ENCODE measurements at places on chromosomes 2 and 18. TPM values are rescaled to one million over a fixed set of nuclear protein-coding genes. Genes with fewer than 3 reads are reported as not detected.
A peak's percentile ranks its signal among the peaks of the same experiment; 100 is the strongest.

PARD6G gene
- total RNA-seq = 10.9 TPM

IL36G gene
- not detected for total RNA-seq

HTR2B gene
- total RNA-seq = 12.1 TPM

MRPL30 gene
- 21.6 TPM for total RNA-seq

UGT1A4 gene
- total RNA-seq = not detected

DNA sequence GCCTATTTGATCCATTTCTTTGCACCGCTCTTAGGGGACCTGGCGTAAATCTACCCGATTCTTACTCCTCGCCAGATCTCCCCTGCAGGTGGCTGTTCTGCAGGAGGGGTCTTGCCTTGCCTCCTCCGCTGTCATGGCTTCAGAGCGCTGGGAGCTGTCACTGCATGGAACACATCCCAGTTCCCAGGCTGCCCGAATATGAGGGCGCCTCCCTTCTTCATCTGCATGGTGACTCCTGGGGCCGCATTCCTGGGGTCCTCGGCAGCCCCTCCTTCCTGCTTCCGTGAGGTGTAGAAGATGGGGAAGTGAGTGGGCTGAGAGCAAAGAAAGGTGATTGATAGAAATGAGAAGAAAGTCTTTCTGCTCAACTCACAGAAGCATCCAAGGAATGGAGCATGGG is 27.3 kb upstream of the COPS8 start:
- DNase-seq = no peak
- H3K27me3 ChIP-seq = no peaks in the 10 kb centered on the region
- peaks cover 9% of the 10 kb centered on the region for H3K4me1 ChIP-seq
- no peak overlapping the region for H3K4me3 ChIP-seq

DNA sequence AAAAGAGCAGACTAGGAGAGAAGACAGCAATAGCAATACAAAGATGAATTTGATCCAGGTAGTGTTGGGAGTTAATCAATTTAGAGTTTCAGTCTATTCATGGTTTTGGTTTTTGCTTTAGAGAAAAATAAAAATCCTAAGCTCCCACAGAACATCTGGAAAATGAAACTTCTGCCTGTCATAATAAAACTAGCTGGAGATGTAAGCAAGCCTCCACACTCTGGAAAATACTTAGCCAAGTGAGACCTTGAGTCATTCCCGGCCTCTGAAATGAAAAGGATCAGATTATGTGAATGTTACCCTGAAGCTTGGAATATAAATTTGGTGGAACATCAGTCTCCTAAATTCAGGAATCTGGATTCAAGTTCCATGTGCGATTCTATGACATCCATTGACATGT is 485.6 kb upstream of the SPRED2 start:
- no peak overlapping the region for H3K27ac ChIP-seq
- H3K36me3 ChIP-seq = no peaks in the 10 kb centered on the region
- H3K4me1 ChIP-seq = no peaks in the 10 kb centered on the region
- DNase-seq = no peak
- no peak overlapping the region for H3K4me3 ChIP-seq
- no peaks in the 10 kb centered on the region for H3K27me3 ChIP-seq

- H3K36me3 ChIP-seq = peaks cover 72% of the 10 kb centered on the region
- peaks cover 39% of the 10 kb centered on the region for H3K4me1 ChIP-seq
- peak overlapping the region; percentile 52 for H3K27ac ChIP-seq
Measured at GRCh38 chr2:86072271-86072858, 33.3 kb downstream of the POLR1A start.

- H3K4me1 ChIP-seq = no peaks in the 10 kb centered on the region
- H3K36me3 ChIP-seq = no peaks in the 10 kb centered on the region
- H3K27ac ChIP-seq = no peak overlapping the region
- DNase-seq = no peak
- no peak overlapping the region for H3K4me3 ChIP-seq
Measured at GRCh38 chr2:60492548-60492947, 60.9 kb downstream of the BCL11A start.

DNA sequence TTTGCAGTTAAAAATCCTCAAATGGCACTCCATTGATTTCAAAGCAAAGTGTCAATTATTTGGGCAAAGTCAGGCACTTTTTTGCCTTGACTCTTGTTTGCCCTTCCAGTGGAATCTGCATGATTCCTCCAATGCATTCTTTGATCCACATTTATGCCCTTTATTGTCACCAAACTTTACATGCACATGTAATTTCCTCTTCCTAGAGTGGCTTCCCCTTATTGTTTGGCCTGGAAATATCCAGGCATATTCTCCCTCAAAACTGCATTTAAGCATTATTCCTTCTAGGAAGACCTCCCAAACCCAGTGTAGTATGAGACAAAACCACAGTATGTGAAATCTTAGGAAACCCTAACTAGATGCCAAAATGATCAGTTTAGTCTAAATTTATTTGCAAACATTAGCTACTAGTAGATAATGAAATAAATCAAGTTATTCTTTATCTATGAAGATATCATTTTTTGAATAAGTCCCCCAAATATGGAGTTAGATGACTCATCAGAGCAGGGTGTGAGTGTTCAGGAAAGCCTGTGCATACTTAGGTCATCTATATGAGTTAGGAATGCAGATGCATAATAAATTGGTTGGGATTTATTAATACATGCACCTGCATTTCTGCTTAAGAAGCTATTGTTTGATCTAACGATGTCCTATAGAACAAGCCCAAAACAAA is 433.3 kb upstream of the TCF4 start:
- no peaks in the 10 kb centered on the region for H3K27me3 ChIP-seq
- no peak for DNase-seq
- H3K36me3 ChIP-seq = no peaks in the 10 kb centered on the region
- H3K27ac ChIP-seq = no peak overlapping the region
- no peaks in the 10 kb centered on the region for H3K4me1 ChIP-seq

DNA sequence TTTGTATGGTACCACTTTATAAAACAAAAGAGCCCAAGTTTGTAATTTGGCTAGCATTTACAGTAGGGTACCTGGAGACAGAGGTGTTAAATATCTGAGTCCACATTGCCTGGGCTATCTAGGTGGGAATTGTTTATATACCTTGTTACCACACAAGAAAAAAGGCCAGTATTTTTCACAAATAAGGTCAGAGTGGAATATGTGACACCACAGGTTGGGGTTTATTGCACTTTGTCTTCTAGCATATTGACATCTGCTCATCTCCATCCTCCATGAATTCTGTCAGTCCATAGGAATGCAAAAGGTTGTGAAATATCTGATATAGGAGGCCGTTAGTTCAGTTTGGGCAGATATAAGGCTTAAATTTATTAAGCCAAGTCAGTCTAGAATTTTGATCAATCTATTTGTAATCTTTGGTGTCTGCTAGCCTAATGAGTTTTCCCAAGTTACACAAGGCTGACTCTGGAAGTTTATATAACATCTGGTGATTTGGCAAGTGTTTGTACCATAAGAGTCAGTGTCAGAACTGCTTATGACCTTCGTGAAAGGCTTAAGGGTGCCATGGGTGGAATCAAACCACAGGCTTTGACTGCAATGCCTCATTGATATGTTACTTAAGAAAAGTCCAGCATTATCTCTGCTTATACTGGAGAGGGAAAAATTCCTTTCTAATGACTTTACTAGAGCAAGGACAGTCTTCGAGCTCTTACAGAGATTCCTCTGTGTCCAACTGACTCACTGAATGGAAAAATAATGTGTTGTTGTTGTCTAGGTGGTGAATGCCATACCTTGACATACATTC is 11.3 kb upstream of the DPP4 start:
- H3K4me3 ChIP-seq = no peak overlapping the region
- H3K27me3 ChIP-seq = no peaks in the 10 kb centered on the region
- H3K36me3 ChIP-seq = no peaks in the 10 kb centered on the region
- DNase-seq = no peak
- no peaks in the 10 kb centered on the region for H3K4me1 ChIP-seq
- H3K27ac ChIP-seq = no peak overlapping the region

GRCh38 chr2:224922142-224922727 is 120.0 kb downstream of the DOCK10 start:
- H3K4me1 ChIP-seq = peaks cover 6% of the 10 kb centered on the region
- H3K27ac ChIP-seq = no peak overlapping the region
- DNase-seq = no peak
- no peaks in the 10 kb centered on the region for H3K36me3 ChIP-seq
- no peaks in the 10 kb centered on the region for H3K27me3 ChIP-seq
- no peak overlapping the region for H3K4me3 ChIP-seq

- no peaks in the 10 kb centered on the region for H3K27me3 ChIP-seq
- H3K27ac ChIP-seq = no peak overlapping the region
- no peak overlapping the region for H3K4me3 ChIP-seq
- no peaks in the 10 kb centered on the region for H3K36me3 ChIP-seq
Measured at GRCh38 chr2:22020091-22020742, 896.4 kb downstream of the TDRD15 start.

DNA sequence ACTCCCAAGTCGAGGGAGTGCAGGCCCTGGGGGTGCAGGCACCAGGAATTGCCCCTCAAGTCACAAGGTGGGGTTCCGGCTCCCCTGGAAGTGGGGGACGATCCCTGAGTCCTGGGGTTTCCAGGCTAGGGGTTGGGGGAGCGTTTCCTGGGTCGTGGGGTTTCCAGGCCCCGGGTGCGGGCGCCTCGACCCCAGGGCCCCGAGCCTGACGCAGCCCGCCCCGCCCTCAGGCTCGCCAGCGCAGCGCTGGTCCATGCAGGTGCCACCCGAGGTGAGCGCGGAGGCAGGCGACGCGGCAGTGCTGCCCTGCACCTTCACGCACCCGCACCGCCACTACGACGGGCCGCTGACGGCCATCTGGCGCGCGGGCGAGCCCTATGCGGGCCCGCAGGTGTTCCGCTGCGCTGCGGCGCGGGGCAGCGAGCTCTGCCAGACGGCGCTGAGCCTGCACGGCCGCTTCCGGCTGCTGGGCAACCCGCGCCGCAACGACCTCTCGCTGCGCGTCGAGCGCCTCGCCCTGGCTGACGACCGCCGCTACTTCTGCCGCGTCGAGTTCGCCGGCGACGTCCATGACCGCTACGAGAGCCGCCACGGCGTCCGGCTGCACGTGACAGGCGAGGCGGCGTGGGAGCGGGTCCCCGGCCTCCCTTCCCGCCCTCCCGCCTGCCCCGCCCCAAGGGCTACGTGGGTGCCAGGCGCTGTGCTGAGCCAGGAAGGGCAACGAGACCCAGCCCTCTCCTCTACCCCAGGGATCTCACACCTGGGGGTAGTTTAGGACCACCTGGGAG is 12.0 kb downstream of the SIGLEC15 start:
- H3K27me3 ChIP-seq = peaks cover 23% of the 10 kb centered on the region
- H3K36me3 ChIP-seq = no peaks in the 10 kb centered on the region
- H3K27ac ChIP-seq = no peak overlapping the region
- H3K4me3 ChIP-seq = peak overlapping the region; percentile 52

- H3K27ac ChIP-seq = no peak overlapping the region
- H3K27me3 ChIP-seq = no peaks in the 10 kb centered on the region
- peaks cover 11% of the 10 kb centered on the region for H3K4me1 ChIP-seq
- H3K4me3 ChIP-seq = no peak overlapping the region
- no peaks in the 10 kb centered on the region for H3K36me3 ChIP-seq
- no peak for DNase-seq
Measured at GRCh38 chr2:171260471-171261424, 100.1 kb upstream of the TLK1 start.

GRCh38 chr2:25324905-25325592 is 16.7 kb downstream of the DNMT3A start:
- H3K4me3 ChIP-seq = no peak overlapping the region
- H3K36me3 ChIP-seq = peaks cover 11% of the 10 kb centered on the region
- H3K27me3 ChIP-seq = no peaks in the 10 kb centered on the region
- H3K4me1 ChIP-seq = peaks cover 69% of the 10 kb centered on the region

- H3K27me3 ChIP-seq = no peaks in the 10 kb centered on the region
- H3K27ac ChIP-seq = no peak overlapping the region
- H3K4me1 ChIP-seq = peaks cover 33% of the 10 kb centered on the region
- no peaks in the 10 kb centered on the region for H3K36me3 ChIP-seq
- no peak overlapping the region for H3K4me3 ChIP-seq
Measured at GRCh38 chr2:164882276-164882675, 40.7 kb upstream of the COBLL1 start.

- no peaks in the 10 kb centered on the region for H3K27me3 ChIP-seq
- no peaks in the 10 kb centered on the region for H3K36me3 ChIP-seq
- no peaks in the 10 kb centered on the region for H3K4me1 ChIP-seq
- no peak for DNase-seq
- no peak overlapping the region for H3K4me3 ChIP-seq
Measured at GRCh38 chr2:229118336-229118735, 152.8 kb downstream of the PID1 start.

- DNase-seq = no peak
- peak overlapping the region; percentile 68 for H3K4me3 ChIP-seq
- peaks cover 28% of the 10 kb centered on the region for H3K4me1 ChIP-seq
- H3K27me3 ChIP-seq = no peaks in the 10 kb centered on the region
Measured at GRCh38 chr2:196171946-196172345, 568 bp upstream of the STK17B start.

DNA sequence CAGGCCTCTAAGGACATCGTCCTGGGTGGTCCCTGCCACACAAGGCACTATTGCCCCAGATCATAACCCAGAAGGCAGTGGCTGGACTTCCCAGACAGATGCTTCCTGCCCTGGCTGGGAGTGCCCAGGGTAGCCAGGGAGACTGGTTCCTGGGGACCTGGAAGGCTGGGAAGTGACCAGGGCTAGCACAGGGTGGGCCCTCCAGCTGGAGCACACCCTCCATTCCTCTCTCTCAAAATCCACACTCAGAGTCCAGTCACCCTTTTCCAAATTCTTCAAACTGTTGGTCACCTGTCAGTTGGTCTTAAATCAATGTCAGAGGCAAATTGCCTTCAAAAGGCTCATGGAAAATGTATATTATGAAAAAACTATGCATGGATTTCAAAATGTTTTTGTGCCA is 11.6 kb upstream of the TUBB6 start:
- DNase-seq = no peak
- no peaks in the 10 kb centered on the region for H3K4me1 ChIP-seq
- no peaks in the 10 kb centered on the region for H3K36me3 ChIP-seq
- no peak overlapping the region for H3K4me3 ChIP-seq
- no peaks in the 10 kb centered on the region for H3K27me3 ChIP-seq
- H3K27ac ChIP-seq = no peak overlapping the region

DNA sequence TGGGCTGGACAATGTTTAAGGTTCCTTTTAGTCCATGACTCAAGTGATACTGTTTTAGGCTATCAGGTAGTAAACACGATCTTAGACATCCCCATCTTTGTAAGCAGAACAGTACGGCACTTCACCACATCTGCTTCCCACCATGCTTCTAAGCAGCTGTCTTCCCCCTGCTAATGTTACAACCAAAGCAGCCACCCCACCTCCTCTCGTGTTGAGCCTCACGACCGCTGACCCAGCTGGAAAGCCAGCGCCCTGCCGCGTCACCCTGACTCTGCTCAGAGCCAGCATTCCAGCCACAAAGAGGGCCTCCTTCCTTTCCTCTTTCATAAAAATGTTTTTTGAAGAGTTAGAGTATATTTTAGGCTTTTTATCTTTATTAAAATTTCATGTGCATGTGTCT is 9.4 kb downstream of the MTERF4 start:
- no peak overlapping the region for H3K27ac ChIP-seq
- peaks cover 27% of the 10 kb centered on the region for H3K36me3 ChIP-seq
- DNase-seq = no peak
- H3K4me1 ChIP-seq = no peaks in the 10 kb centered on the region
- H3K27me3 ChIP-seq = no peaks in the 10 kb centered on the region

- no peak overlapping the region for H3K27ac ChIP-seq
- H3K27me3 ChIP-seq = no peaks in the 10 kb centered on the region
- no peaks in the 10 kb centered on the region for H3K36me3 ChIP-seq
- no peak for DNase-seq
Measured at GRCh38 chr2:99680946-99681345, 191.1 kb upstream of the REV1 start.

- DNase-seq = no peak
- no peaks in the 10 kb centered on the region for H3K4me1 ChIP-seq
- no peak overlapping the region for H3K27ac ChIP-seq
- no peak overlapping the region for H3K4me3 ChIP-seq
- no peaks in the 10 kb centered on the region for H3K27me3 ChIP-seq
Measured at GRCh38 chr2:81389203-81389602, 1084.7 kb upstream of the LRRTM1 start.

All from esophagus muscularis mucosa (tissue), 4 donors.